CD4-positive, alpha-beta memory T cell (primary cell): ENCODE measurements at places on chromosomes 16 and 17. TPM values are rescaled to one million over a fixed set of nuclear protein-coding genes. Genes with fewer than 3 reads are reported as not detected.

Gene TP53TG3F
- not detected for total RNA-seq

Gene CA4
- not detected for total RNA-seq

DNA sequence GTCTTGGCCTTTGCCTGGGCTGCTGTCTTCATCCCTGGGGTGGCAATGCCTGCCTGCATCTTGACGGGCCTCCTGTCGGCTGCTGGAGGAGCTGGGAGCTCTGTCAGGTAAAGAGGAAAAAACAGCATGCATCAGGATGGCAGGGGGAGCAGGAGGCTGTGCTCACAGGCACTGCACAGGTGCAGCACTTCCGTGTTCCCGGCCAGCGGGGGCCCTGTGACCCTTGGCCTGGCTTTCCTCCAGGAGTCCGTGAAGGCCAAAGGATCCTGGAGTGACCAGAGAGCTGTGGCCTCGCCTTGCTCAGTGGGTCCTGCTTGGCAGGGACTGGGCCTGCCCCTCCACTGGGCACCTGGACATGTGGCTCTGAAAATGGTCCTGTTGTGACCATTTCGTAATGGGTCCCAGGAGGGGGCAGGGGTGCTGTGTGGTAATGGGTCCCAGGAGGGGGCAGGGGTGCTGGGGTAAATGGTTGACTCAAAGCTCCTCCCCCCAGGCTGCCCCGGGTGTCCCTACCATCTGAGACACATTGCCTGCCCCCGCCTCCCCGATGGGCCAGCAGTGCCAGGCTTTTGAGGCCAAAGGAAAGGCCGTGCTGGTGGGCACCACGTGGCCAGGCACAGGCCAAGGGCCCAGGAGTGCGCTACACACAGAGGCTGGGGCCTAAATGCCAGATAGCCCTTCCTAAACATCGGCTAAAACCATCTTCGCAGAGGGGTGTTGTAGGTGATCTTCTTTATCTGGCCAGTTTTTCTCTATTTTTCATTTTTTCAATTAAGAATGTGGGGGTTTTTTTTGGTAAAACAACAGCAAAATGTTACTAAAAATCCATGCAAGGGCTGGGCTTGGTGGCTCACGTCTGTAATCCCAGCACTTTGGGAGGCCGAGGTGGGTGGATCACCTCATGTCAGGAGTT, 4.0 kb upstream of the FASN start:
- no peak for DNase-seq

GRCh38 chr17:81659038-81659437, 2.7 kb upstream of the PDE6G start:
- no peak for DNase-seq

DNA sequence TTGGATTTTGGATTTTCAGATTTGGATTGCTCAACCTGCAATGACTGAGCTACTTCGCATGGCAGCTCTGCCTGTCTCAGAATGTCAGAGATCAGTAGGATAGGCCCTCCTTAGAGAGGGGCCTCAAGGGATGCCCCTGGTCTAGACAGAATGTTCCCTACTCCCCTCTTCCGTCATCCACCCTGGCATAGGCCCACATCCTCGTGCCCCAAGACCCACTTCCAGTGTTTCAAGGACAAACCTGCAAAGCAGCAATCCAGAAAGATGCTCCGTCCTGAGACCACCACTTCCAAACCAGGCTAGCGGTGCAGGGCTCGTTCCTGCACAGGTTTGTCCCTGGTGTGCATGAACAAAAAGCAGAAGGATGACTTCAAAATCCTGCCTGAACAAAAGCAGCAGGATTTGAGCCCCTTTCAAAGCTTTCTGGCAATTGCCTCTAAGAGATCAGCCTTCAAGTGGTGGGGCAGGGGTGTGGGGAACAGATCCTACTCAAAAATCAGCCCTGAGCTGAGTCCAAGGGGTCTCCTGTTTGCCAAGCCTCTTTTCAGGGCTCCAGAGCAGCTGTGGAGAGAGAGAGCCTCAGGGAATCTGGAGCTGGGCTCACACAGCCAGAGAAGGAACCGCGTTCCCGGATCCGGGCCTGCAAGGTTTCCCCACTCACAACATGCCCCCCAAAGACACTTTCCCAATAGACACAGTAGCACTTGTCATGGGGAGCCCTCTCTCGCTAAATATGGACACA, 121.1 kb downstream of the SOCS1 start:
- DNase-seq = no peak
